Type B pancreatic cell (in vitro differentiated cells): ENCODE measurements at places on chromosomes 6 and 20. TPM values are rescaled to one million over a fixed set of nuclear protein-coding genes. Genes with fewer than 3 reads are reported as not detected.

WFDC8 gene
- total RNA-seq = not detected in 2 replicates

TFAP2A gene
- total RNA-seq = 66.6 and 143 TPM in 2 replicates

MED23 gene
- 29.2 and 37.6 TPM in 2 replicates for total RNA-seq

ELOVL5 gene
- total RNA-seq = 66.3 and 103 TPM in 2 replicates

HFE gene
- total RNA-seq = 2.2 and 2.6 TPM in 2 replicates

SPATS1 gene
- not detected in 2 replicates for total RNA-seq

CST2 gene
- total RNA-seq = 2.6 and 8.5 TPM in 2 replicates

SLC4A11 gene
- 5.8 and 6.9 TPM in 2 replicates for total RNA-seq

MYLK4 gene
- 0.29 and 0.65 TPM in 2 replicates for total RNA-seq

TREML2 gene
- total RNA-seq = not detected in 2 replicates

CCN6 gene
- not detected in 2 replicates for total RNA-seq

ECT2L gene
- 0.07 and 0.26 TPM in 2 replicates for total RNA-seq

SLC22A1 gene
- total RNA-seq = 1.2 and 3.0 TPM in 2 replicates

PGK2 gene
- not detected in 2 replicates for total RNA-seq

DNA sequence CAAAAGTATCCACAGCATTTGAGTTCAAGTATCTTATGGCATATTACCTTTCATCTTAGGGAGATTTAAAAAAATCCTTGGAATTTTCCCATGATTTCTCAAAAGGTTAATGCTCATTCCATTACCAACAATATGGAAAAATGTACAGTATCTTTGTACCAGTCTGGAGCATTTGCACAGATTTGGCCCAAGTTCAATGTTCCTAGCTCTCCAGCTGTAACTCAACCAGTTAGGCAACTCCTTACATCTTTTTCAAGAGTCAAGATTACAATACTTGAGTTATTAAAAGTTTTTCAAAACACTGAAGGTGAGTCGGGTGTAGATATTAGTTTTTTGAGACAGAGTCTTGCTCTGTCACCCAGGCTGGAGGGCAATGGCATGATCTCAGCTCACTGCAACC lies 1.0 kb downstream of the OR2J2 start:
- no peak overlapping the region for H3K4me3 ChIP-seq
- no peak for DNase-seq
- H3K27me3 ChIP-seq = peaks cover 24% of the 10 kb centered on the region
- no peak overlapping the region for H3K27ac ChIP-seq
- H3K36me3 ChIP-seq = no peaks in the 10 kb centered on the region

GRCh38 chr6:168504366-168504765 lies 63.4 kb downstream of the SMOC2 start:
- H3K4me3 ChIP-seq = no peak overlapping the region
- H3K36me3 ChIP-seq = no peaks in the 10 kb centered on the region
- peaks cover 3% of the 10 kb centered on the region for H3K4me1 ChIP-seq
- H3K27me3 ChIP-seq = peaks cover 21% of the 10 kb centered on the region
- H3K27ac ChIP-seq = no peak overlapping the region

GRCh38 chr20:51650685-51651134 lies 108.2 kb upstream of the NFATC2 start:
- H3K4me1 ChIP-seq = peaks cover 21% of the 10 kb centered on the region
- H3K27ac ChIP-seq = no peak overlapping the region
- DNase-seq = no peak
- H3K4me3 ChIP-seq = no peak overlapping the region

- peaks cover 9% of the 10 kb centered on the region for H3K27me3 ChIP-seq
- H3K27ac ChIP-seq = no peak overlapping the region
- peaks cover 36% of the 10 kb centered on the region for H3K4me1 ChIP-seq
- no peaks in the 10 kb centered on the region for H3K36me3 ChIP-seq
- no peak overlapping the region for H3K4me3 ChIP-seq
- no peak for DNase-seq
Measured at GRCh38 chr6:14787250-14787649, 458.6 kb upstream of the JARID2 start.

- no peak overlapping the region for H3K27ac ChIP-seq
- DNase-seq = no peak
- peaks cover 12% of the 10 kb centered on the region for H3K4me1 ChIP-seq
- no peak overlapping the region for H3K4me3 ChIP-seq
- H3K36me3 ChIP-seq = no peaks in the 10 kb centered on the region
Measured at GRCh38 chr6:106825156-106825555, 149.4 kb downstream of the CD24 start.

DNA sequence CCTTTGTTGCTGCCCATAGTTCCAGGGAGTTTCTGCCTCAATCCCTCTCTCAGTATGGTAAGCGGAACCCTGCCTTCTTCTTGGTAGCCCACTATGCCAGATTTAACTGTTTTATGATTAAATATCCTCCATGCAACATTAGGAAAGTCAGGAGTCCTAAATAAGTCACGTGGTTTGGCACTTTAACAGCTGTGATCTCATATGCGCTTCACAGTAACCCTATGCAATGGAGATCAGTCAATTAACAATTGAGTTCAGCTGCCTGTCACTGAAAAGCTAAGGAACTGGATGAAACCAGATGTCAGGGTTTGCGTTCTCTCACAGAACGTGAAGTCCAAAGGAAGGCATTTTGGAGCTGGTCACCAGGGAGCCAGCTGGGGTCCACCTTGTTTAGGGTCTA lies 81.6 kb downstream of the PSMB1 start:
- H3K27ac ChIP-seq = no peak overlapping the region
- peaks cover 18% of the 10 kb centered on the region for H3K4me1 ChIP-seq
- no peak overlapping the region for H3K4me3 ChIP-seq
- no peak for DNase-seq
- H3K27me3 ChIP-seq = no peaks in the 10 kb centered on the region

DNA sequence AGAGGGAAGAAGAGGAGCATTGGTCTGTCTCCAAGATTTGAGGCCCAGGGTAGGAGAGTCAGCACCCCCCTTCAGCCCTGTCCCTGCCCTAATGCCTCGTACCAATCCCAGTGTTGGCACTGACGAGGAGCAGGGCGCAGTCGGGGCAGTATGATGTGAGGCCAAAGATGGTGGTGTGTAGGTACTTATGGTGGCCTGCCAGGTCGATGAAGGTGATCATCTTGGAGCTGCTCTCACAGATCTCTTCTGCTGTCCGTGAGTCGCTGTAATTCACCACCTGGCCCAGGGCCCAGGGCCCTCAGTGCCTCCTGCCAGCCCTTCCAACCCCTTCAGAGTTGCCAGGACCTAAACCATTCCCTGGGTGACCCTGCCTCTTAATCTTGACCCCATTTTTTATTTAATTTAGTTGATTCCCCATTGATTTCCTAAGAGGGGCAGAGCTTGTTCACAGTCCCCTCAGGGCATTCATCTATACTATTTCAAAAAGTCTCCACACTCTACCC lies 4.2 kb downstream of the GTPBP2 start:
- no peaks in the 10 kb centered on the region for H3K27me3 ChIP-seq
- peaks cover 17% of the 10 kb centered on the region for H3K4me1 ChIP-seq
- H3K4me3 ChIP-seq = no peak overlapping the region
- no peak overlapping the region for H3K27ac ChIP-seq
- no peak for DNase-seq

DNA sequence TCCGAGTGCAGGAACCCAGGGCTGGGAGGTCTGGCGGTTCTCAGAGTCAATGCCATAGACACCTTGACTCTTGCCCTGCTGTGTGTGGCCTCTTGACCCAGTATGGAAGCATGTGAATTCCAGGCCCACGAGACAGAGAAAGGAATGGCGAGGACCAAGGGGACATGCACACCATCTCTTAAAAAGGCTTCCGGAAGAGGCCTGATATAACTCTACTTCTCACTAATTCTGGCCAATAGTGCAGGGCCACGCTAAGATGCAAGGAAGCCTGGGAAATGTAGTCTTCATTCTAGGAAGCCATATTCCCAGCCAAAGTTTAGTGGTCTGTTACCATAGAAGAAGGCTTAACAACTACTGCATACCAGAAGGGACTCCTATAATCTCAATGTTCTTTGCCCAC lies 177.0 kb upstream of the KCNG1 start:
- peaks cover 4% of the 10 kb centered on the region for H3K27me3 ChIP-seq
- H3K36me3 ChIP-seq = no peaks in the 10 kb centered on the region
- H3K27ac ChIP-seq = no peak overlapping the region
- H3K4me1 ChIP-seq = no peaks in the 10 kb centered on the region
- no peak for DNase-seq

DNA sequence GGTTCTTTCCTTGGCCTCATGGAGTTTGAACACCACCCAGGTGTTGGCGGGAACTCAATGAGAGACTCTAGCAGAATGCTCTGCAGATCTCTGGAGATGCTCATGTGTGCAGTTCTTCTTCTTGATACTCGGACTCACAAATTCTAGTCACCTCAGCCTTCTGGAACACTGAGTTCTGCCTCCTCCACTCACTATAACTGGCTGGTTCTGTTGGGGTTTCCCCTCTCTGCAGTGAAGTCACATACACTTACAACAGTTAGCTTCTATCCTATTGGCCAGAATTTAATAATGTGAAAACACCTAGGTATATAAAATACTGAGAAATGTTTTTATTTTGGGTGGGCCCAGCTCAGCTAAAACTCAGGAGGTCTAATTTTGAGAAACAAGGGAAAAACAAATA lies 109.6 kb upstream of the HIVEP1 start:
- no peak for DNase-seq
- H3K4me1 ChIP-seq = peaks cover 4% of the 10 kb centered on the region
- no peak overlapping the region for H3K4me3 ChIP-seq

DNA sequence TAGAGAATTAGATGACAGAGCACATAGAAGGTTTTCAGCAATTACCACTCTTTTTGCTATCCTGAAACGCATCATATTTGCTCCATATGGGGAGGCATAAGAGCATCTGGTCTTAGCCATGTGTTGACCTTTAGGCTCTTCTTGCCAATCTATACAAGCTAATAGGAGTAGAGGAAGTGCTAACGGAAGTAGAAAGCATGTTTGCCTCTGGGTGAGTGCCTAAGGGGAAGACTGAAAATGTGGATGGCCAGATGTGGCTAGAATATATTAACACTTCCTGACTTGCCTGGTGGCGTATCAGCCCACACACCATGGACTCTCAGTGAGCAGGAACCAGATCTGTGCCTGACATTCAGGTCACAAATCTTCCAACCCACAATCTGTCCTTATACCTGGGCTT lies 136.3 kb downstream of the LRRC1 start:
- peaks cover 3% of the 10 kb centered on the region for H3K27me3 ChIP-seq
- H3K27ac ChIP-seq = no peak overlapping the region
- no peak for DNase-seq
- peaks cover 7% of the 10 kb centered on the region for H3K36me3 ChIP-seq
- peaks cover 17% of the 10 kb centered on the region for H3K4me1 ChIP-seq

DNA sequence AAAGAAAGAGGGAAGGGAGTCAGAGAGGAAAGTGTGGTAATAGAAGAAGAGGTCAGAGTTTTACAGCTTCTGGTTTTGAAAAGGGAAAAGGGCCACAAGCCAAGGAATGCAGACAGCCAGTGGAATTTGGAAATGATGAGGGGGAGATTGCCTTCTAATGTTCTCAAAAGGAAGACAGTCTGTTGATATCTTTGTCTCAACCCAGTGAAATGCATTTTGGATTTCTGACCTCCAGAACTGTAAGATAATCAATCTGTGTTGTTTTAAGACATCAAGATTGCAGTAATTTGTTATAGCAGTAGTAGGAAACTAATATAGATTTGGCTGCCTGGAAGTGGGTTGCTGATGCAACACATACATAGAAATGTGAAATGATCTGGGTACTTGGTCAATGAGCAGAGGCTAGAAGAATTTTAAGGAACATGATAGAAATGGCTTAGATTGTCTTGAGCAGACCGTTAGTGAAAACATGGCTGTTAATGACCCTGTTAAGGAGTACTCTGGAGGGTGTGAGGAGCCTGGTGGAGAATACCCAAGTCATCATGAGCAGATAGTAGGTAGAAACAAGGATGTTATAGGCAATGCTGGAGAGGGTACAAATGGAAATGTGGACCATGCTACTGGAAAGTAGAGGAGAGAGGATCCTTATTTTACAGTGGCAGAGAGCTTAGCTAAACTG lies 255.8 kb upstream of the RAB32 start:
- DNase-seq = no peak
- no peaks in the 10 kb centered on the region for H3K27me3 ChIP-seq
- H3K27ac ChIP-seq = no peak overlapping the region
- no peaks in the 10 kb centered on the region for H3K36me3 ChIP-seq
- no peaks in the 10 kb centered on the region for H3K4me1 ChIP-seq

DNA sequence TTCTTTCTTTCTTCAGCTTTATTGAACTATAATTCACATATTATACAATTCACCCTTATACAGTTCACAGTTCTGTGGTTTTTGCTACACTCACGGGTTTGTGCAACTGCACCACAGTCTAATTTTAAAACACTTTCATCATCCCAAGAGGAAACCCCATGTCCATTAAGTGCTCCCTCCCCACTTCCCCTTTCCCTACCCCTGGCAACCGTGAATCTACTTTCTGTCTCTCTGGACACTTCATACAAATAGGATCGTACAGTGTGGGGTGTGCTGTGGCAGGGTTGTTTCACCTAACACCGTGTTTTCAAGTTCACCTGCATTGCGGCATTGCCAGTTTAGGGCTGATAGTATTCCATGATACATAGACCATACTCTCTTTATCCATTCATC lies 118.8 kb downstream of the PHACTR3 start:
- H3K27ac ChIP-seq = no peak overlapping the region
- H3K27me3 ChIP-seq = peaks cover 43% of the 10 kb centered on the region
- no peak overlapping the region for H3K4me3 ChIP-seq
- H3K36me3 ChIP-seq = no peaks in the 10 kb centered on the region
- H3K4me1 ChIP-seq = no peaks in the 10 kb centered on the region
- DNase-seq = peak; percentile 24
